Fibroblast of the aortic adventitia (primary cell): ENCODE measurements at places on chromosomes 5 and 9. TPM values are rescaled to one million over a fixed set of nuclear protein-coding genes. Genes with fewer than 3 reads are reported as not detected.

ANKS6 gene
- total RNA-seq: 12.7 and 13.8 TPM in 2 replicates

ROPN1L gene
- 0.63 TPM in 1 of 2 replicates, not detected in the other for total RNA-seq

NFIB gene
- 107 and 111 TPM in 2 replicates for total RNA-seq

TMEM252 gene
- not detected in 2 replicates for total RNA-seq

BTNL8 gene
- not detected in 2 replicates for total RNA-seq
